AG04449 (cell line): ENCODE measurements at places on chromosomes 5 and 9.

- DNase-seq, result no peak
Measured at GRCh38 chr5:23405316-23406068, 101.9 kb upstream of the PRDM9 start.

DNA sequence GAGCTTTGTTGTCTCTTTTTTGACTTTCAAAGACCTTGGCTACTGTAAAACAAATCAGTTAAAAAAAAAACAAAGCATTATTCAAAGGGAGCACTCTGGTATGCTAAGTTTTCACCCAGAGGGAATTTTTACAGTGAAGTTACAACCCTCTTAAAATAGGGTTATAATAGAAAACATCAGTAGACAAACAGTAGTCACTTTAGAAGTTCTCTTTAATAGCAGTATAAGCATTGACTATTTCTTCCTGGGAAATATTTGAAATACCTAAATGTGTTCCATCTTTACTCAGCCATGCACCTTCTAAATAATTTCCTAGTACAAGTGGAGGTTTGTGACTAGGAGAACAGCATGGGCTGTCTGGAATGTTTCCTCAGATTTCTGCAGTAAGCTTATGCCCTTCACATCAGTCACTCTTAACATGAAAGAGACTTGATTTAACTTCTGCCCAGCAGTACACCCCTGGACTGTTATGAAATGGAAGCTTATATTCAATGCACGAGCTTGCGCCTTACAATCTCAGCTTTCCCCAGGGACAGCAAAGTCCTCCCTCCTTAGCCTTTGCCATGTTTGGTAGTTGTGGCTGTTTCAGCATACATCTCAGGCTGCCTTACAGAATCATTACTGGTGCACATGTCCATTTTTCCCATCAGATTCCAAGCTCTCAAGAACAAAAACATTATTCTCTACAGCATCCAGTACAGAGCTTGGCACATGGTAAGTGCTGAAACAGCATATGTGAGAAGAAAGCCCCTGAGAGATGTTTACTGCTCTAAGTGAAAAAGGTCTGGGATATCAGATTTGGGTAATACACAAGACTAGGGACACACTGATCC lies 191.5 kb downstream of the ZNF608 start:
- no peak for DNase-seq

DNA sequence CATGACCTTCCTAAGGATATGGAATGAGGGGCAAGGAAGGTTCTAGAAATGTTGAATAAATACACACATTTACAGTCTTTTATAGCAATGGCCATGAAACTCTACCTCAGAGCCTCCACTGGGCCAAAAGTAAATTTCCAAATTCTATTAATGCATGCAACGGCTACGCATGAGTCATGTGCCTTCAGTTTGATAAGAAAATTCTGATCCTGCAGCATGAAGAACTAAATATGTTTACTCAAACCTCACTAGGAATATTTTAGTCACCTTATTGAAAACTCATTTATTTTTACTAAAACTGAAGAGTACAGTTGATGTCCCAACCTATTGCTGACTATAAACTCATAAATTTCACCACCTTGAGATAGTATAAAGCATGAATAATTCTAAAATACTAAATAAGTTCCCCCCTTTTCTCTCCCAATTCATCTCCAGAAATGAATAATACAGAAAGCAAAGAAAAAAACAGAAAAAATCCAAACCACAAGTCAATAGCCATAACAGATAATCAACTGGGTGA lies 92.4 kb downstream of the GNAQ start:
- DNase-seq, result no peak

- no peak for DNase-seq
Measured at GRCh38 chr9:38527503-38527902, 92.9 kb downstream of the ANKRD18A start.

- DNase-seq, result peak; percentile 26
Measured at GRCh38 chr9:137277329-137278041, at the start of gene TOR4A. Gene TOR4A, plus strand, starts transcription at chr9:137277726. Its CDS starts 964 bp downstream, at chr9:137278690.

GRCh38 chr9:116155698-116156039 lies 2.1 kb downstream of the PAPPA start:
- DNase-seq, result no peak

DNA sequence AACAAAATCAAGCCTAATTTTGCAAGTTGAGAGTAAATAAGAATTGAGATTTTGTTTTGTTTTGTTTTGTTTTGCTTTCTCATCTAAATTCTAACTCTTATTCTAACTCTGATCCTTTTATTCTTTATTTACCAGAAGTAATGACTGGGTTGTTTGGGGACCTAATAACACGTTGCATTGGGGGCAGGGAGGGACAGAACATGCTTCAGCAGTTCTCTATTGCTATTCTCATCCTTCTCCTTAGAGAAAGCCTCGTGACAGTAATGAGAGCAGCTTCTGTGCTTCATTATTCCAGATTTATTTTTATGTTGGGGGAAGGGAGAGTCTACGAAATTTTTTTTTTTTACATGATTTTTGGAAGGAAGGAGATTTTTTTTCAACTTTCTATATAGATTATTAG lies 21.1 kb downstream of the CPEB4 start:
- DNase-seq, result no peak

DNA sequence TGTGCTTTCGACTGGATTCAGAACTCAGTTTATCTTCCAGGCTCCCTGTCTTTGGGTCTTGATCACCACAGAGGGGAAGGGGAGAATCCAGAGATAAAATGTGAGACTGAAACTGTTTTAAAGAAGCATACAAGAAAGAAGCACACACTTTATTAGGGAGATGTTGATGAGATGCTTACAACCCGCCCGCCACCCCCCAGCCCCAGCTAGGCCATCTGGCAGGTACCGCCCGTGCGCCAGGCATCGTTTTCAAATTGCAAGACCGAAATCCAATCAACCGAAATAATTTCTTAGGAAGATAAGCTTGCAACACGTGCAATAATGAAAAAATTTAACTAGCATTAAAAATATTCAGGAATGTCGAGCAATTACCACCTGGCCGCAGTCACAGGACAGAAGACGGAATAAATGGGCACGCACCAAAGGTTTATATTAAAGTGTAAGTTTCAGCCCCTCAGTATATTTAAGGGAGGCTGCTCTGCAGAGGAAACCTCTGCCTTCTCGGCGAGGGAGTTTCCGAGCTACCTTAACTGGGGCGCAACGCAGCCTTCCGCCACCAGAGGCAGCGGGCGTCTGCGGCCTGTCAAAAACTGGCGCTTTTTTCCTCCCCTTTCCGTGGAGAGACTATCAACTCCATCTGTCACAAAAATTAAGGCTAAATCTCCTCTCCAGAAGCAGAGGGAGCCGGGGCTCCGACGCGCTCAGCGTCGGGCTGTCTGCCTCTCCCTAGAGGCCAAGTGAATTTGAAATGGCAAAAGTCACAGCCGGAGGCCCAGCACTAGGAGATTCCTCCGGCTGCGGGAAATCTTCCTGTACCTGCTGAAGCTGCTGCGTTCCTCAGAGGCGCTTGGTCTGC lies 996 bp upstream of the GAS1 start:
- no peak for DNase-seq

DNA sequence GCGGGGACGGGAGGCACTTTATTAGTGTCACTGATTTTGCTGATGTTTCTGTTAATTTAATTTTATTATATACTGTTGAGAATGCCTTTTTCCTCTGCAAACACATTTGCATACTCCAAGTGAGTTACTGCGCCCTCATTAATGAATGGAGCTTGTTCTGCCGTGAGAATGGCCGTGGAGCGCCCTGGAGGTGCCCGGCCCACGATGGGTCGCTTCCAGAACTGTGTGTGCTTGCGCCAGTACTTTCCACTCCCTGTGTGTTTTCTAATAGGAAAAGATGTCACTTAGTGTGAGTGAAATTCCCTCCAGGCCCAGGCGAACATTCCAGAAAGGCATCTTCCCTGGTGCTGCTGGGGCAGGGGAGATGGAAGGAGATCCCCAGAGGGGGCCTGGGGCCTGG lies 30.1 kb downstream of the NDUFS6 start:
- no peak for DNase-seq

GRCh38 chr9:3850098-3850497 lies 324.3 kb upstream of the RFX3 start:
- no peak for DNase-seq

DNA sequence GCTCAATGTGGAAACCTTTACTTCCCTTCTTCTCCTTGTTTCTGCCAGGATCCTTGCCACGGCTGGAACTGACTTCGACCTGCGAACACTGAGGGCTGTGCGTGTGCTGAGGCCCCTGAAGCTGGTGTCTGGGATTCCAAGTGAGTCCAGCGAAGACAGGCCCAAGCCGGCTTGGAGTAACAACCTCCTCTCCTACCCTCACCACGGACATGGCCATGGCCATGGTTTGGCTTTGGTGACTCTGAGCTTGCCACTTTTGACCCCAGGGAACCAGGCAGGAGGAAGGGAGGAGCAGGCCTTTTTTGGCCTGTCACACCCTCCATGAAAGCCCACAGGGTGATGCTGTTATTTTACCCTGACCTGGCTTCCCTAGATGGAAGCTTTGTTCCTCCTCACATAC lies 35.5 kb downstream of the CACNA1B start:
- no peak for DNase-seq

DNA sequence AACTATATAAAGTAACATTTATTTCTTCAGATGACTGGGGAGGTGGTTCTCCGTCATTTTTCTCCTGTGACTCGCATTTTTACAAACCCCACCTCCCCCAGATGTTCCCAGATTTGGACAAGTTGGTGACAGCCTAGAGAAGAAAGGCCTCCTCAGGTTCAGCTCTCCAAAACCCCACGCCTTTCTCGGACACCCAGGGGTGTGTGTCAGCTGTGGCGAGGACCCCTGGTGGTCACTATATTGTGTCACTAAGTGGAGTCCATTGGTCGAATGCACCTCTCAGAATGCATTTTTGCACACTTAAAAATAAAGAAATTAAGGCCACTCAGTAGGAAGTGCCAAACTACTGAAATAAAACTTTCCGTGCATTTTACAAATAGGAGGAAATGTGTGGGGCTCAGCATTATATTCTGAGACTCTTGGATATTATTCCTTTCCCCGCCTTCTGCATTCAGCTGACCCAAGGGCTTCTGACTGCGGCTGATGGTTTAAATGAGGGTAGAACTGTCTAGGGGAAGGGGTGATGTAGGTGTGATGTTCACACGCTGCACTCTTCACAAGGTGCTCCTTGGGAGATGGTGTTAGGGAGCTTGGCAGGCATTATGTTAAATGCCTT lies 47.6 kb downstream of the ACO1 start:
- DNase-seq, result no peak

DNA sequence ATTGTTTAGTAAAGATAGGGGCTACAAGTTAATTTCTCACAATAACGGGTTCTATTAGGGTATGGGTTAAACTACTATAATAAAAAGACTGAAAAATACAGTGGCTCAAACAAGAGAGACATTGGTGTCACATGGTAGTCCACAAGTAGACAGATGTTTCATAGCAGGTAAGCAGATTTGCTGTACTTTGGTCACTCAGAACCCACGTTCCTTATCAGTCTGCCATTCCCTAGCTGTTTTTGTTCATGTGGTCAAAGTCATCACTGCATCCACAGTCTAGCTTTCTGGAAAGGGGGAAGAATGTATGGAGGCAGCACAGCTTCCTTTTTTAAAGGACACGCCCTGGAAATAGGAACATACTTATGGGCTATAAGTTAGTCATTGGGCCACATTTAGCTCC lies 73.0 kb downstream of the SLC12A2 start:
- no peak for DNase-seq

DNA sequence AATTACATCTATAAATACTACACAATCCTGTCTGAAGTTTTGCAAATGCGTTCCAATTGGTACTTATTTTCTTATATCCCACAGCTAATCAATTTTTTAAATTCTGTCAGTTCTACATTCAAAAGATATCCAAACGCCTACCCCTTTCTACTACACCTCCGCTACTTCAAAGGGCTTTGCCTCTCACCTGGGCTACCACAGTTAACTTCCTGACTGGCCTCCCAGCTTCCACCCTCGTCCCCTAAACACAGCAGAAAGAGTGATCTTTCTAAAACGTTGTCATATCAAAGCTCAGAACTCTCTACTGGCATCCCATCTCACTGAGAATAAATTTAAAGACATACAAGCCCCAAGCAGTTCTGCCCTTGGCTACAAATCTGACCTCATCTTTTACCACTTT lies 32.3 kb upstream of the NIPBL start:
- DNase-seq, result no peak

- no peak for DNase-seq
Measured at GRCh38 chr5:82525626-82526025, 247.5 kb upstream of the RPS23 start.

DNA sequence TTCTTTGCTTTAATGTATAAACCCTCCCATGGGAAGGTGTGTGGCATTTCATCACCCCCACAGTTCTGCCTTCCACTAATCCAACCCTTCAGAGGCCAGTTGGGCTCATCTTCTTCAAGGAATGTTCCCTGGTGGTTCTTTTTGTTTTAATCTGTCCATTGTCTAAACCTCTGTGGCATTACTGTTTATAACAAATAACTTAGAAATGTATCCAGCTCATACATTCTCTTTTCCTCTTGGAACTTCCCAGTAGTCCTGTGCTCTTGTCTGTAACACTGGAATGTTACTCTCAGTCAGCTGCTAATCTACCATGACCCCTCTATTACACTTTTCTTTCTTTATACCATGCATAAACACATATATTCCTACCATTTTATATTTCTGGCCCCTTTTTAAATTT lies 213.5 kb upstream of the TARS1 start:
- DNase-seq, result no peak

DNA sequence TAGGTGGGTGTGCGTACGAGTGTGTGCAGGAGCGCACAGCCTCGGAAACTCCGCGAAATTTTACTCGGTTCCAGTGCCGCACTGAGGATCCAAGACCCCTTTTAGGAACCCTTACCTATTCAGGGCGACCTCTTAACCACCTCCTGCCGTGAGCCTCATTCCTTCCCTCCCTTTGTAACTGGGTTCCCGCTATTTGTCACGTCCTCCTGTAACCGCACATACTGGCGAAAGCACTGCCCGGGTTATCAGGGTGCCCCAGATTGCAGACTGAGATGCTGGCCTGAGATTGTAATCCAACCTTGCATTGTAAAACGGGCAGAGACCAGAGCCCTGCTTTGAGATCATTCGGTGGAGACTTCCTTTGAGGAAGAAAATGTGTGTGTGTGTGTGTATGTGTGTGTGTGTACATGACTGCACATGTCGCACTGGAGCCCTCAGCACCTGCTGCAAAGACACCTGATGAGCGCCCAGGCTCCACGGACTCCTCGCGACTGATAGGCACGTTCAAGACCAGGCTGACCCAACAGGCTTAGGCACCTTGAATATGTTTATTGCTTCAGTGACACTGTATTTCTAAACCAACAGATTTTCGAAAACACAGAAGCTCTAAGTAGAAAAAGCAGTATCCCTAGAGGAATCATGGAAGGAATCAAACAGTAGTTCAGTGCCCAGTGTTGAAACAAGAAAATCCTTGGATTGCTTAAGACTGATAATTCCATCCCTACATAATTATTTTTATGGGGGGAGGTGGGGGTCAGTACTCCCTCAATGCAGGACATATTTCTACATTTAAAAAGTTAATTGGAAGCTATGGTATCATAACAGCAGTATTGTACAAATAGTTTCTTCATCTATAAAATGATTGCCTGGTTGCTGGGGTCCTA lies 86.5 kb upstream of the TNFAIP8 start:
- DNase-seq, result no peak
